Cerebellar nuclear complex (tissue), 1 donor: ENCODE measurements at places on chromosomes 1 and 21.

- DNase-seq: no peak
Measured at GRCh38 chr1:223702735-223703667, 9.3 kb upstream of the CAPN2 start.

- DNase-seq: no peak
Measured at GRCh38 chr1:18942340-18942739, 14.1 kb downstream of the IFFO2 start.

GRCh38 chr1:58064166-58064565 is 482.4 kb downstream of the OMA1 start:
- DNase-seq: no peak

DNA sequence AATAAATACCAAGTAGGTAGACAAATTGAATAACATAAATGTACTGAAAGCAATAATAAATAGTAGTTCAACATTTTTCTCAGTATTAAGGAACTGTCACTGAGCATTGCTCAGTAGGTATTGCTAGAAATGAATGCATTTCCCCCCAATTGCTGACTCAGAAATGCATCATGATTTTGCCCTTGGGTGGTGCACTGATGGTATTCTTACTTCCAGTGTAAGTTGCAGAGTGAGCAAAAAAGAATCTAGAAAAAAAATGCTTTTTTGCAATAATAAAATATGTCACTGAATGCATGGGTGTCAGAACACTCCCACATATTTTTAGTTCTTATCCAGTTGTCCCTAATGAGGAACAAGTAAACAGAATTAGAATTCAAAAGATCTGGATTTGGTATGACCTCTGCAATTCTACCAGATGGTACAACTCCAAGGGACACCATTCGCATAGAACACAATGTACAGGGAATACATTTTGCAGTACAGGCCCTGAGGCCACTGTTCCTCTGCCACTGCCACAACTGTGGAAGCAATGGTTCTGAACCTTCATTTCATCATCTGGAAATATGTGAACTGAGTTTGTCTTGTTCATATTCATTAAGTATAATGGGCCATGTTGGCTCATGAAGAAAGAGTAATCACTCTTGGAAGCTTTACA is 78.0 kb downstream of the ATP6V1G3 start:
- no peak for DNase-seq

GRCh38 chr21:19322360-19322759 is 918.8 kb upstream of the TMPRSS15 start:
- DNase-seq: no peak
